Activated gamma-delta T cell treated with anti-CD3 and anti-CD28 coated beads, Interleukin-2, amount 50 U/mL, for 16 hours (primary cell): ENCODE measurements at places on chromosomes 4 and X.

DNA sequence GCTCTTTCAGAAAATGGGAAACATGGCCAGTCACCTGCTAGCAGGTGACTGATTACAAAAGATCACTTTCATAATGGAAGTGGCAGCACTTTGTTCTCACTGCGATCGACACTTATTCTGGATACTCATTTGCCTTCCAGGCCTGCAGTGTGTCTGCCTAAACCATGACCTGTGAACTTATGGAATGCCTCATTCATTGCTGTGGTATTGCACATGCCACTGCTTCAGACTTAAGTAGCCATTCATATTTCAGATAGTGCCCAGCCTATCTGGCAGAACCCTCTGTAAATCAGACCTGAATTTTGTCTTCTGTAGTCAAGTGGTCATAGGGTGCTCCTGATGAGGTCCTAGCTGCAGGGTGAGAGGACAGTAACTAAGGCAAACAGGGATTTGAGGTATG, 23.3 kb upstream of the MGST2 start:
- no peak for DNase-seq

- no peak for DNase-seq
These were observed 24.9 kb downstream of the CCDC149 start for GRCh38 chr4:24887881-24888430.

DNA sequence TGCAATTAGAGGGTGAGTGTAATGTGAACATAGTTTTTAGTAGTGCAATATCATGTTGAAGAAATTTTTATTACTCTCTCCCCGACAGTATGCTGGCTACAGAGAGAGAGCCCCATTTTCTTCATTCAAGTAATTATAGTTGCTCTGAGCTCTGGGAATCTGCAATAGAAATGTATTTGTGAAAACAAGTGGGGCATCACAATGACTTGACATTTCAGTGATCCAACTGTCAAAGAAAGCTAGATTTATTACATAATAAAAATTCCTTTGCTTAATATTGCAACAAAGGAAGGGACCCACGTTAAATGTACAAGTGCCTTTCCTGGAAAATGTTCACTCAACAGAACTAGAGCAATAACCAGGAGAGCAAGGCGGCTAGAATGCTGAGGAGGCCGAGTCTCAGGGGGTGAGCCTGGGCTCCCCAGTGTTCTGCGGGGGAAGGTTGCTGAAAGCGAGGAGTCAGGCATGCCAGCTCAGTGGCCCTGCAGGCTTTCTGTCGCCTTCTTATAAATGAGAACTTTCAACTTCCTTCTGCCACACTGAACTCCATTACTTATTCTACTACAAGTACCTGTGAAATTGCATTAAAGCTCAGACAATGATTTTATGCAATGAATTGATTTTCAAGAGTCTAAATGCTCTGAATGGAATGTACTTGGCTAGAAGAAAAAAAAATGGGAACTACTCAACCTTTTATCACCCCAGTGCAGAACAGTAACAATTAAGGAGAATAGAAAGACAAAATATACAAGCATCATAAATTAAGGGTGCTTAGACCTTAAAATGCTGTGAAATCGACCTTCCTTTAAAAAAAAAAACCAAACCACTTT, 476.4 kb downstream of the AFF2 start:
- no peak for DNase-seq

DNA sequence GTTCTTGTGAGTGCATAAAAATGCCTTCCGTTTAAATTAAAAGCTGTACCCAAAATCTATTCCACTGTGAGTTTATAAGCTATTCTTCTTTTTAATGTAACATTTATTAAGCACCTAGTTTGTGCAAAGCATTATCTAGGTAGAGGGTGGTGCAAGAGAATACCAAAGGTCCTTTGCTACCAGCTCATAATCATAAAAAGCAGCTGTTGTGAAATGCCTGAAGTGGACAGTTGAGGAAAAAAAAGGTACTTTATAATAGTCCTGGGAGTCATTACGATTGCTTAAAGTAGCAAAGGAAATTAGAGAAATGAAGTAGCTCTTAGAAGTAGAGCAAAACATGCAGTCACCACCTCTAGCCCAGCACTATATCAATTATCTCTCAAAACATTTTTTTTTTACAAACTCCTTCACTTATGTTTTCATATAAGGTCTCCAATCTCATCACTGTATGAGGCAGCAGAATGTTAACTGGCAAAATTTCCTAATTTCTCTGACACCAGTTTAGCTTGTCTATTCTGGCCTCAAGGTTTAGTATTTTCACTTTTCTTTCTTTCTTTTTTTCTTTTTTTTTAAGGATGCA, 2.1 kb downstream of the MBNL3 start:
- DNase-seq: no peak

GRCh38 chr4:141757287-141757686, 120.9 kb downstream of the IL15 start:
- DNase-seq: no peak

- DNase-seq: no peak
These were observed 350.9 kb downstream of the RPA4 start for GRCh38 chrX:97234471-97235081.

DNA sequence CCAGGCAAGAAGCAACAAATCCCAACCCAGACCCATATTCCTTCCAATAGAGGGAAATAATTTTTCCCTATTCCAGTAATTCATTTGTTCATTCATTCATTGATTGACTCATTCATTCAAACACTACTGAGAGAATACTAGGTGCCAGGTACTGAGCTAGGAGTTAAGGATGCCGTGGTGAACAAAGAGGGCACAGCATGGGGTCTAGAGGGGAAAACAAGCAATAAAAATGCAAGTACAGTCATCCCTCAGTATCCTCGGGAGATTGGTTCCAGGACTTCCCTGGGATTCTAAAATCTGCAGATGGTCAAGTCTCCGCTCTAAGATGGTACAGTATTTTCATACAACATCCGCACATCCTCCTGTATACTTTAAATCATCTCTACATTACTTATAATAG, 18.7 kb downstream of the RASGEF1B start:
- DNase-seq: no peak

GRCh38 chr4:119271361-119272085, 50.4 kb downstream of the FABP2 start:
- no peak for DNase-seq

DNA sequence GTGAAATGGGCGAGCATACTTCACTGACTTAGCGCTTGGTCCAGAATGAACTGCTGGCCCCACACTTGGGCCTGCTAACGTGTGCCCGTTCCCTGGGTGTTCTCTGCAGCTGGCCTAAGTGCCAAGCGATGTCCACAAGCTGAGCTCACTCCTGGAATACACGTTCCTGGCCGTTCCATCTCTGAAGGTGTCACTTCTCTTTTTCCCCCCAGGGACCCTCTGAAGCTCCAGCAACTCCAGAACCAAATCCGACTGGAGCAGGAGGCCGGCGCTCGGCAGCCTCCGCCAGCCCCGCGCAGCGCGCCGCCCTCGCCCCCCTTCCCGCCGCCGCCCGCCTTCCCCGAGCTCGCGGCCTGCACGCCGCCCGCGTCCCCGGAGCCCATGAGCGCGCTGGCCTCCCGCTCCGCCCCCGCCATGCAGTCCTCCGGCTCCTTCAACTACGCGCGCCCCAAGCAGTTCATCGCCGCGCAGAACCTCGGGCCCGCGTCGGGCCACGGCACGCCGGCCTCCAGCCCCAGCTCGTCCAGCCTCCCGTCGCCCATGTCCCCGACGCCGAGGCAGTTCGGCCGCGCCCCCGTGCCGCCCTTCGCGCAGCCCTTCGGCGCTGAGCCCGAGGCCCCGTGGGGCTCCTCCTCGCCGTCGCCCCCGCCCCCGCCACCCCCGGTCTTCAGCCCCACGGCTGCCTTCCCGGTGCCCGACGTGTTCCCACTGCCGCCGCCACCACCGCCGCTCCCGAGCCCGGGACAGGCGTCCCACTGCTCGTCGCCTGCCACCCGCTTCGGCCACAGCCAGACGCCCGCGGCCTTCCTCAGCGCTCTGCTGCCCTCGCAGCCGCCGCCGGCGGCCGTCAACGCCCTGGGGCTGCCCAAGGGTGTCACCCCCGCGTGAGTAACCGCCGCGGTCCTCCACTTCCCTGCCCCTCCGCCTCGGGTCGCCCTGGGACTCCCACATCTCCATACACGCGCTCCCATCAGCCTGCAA, 132.3 kb downstream of the CBR4 start:
- no peak for DNase-seq

DNA sequence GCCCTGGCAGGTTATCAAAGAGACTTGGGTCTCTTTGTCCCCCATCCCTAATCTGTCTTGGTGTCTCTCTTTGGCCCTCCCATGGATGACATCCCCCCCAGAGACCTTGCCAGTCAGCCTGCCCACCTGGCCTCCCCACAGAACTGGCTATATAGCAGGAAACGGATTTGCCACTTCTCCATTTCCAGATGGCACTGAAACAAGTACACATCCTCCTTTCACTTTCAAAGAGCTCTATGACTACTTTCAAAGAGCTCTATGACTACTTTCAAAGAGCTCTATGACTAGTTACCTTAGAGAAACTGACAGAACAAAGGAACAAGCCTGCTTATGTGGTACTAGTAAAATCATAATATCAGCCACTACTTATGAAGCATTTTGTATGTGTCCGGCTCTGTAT, 175.3 kb downstream of the MAML3 start:
- no peak for DNase-seq

DNA sequence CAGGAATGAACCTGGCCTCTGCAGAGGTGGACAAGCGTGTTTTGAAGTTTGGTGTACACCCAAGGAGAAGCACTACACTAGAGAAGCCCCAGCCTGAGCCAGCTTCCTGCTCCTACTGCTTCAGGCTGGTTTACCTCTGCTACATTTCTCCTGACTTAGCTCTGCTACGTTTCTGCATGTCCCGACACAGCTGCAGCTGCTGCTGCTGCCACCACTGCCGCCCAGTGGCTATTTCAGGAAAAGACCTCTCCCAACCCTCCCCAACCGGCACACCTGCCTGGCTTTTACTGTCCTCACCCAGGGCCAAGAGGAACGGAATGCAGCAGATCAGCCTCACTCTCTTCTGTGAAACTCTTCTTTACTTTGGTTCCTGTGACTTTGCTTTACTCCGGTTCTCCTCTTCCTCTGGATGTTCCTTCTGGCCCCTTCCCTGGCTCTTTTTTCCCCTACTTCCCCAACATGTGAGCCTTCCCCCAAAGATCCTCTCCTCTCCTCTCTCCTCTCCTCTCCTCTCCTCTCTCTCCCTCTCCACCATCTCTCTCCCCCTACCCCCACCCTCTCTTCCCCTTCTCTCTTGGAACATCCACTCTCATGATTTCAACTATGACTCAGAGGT, 3.1 kb upstream of the P2RY4 start:
- DNase-seq: no peak

- no peak for DNase-seq
These were observed 8.4 kb downstream of the HS3ST1 start for GRCh38 chr4:11420327-11420726.

GRCh38 chr4:181946902-181947301, 296.3 kb upstream of the TENM3 start:
- no peak for DNase-seq
